Stimulated activated CD4-positive, alpha-beta T cell treated with anti-CD3 and anti-CD28 coated beads, Interleukin-2, amount 100 ng/mL, for 24 hours (primary cell): ENCODE measurements at places on chromosomes 5 and 9.

DNA sequence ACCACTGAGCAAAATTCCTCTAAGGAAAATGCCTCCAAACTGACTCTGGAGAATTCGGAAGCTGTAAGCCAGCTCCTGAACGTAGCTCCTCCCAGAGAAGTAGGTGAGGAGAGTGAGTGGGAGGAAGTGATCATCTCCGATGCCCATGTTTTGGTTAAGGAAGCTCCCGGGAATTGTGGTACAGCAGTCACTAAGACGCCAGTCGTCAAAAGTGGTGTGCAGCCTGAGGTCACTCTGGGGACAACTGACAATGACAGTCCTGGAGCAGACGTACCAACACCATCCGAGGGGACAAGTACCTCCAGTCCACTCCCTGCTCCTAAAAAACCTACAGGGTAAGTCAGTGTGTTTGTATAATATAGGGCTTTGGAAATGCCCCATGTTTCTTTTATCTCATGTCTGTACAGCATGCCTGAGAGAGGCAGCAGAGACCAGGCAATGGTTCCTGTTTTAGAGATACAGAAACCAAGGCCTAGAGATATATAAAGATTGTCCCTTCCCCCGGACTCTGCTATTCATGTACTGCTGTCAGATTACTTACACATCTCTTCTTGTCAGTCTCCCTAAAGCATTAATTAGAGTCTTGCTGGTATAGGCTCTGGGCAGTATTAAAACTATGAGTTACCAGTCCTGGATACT, 23.9 kb downstream of the HMGXB3 start:
- DNase-seq, result no peak

DNA sequence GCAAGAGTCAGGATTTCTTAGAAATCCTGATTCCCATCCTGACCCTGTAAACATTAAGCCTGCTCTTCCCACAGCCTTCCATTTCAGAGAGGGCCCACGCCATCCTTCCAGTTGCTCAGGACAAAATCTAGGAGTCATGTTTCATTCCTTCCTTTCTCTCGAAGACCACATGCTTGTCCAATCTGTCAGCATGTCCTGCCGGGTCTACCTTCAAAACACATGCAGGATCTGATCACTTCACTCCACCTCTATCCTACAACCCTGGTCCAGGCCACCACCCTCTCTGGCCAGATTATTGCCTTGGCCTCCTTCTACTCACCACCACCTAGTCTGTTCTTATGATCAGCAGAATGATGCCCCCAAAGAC, 79.8 kb downstream of the C5orf15 start:
- no peak for DNase-seq

- DNase-seq, result no peak
These were observed 80.2 kb downstream of the OSTF1 start for GRCh38 chr9:75168270-75169178.

DNA sequence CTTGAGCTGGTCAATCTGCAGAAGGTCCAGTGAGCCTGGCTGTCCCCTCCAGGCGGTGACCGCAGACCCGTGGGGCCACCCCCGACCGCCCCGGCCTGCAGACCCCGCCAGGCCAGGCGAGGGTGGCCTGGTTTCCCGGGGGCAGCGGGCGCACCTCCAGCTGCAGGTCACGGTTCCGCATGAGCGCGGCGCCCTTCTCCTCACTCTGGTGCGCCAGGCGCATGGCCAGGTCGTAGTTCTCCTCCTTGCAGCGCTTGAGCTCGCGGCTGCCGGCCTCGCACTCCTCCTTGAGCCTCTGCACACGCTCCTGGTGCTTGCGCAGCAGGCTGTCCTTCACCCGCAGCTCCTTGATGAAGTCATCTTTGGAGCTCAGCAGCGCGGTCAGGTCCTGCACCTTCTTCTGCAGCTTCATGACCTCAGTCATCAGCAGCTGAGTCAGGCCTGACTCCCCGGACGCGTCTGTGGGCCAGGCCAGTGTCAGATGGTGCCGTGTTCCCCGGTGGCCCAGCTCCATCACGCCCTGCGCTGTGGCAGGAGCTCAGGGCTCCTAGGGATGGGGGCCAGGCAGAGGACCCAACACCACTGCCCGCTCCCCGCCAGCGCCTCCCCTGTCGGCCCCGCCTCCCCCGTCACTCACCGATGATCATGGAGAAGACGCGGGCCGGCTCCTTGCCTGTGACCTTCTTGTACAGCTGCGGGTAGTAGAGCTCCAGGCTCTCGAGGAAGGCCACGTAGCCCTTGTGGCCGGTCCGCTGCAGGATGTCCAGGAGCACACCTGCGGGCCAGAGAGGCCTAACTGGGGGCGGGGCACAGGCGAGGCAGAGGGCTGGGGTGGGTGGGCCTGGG, 2.6 kb downstream of the CARD9 start:
- DNase-seq, result no peak

GRCh38 chr5:169426784-169427183, 125.8 kb upstream of the SLIT3 start:
- DNase-seq, result no peak

DNA sequence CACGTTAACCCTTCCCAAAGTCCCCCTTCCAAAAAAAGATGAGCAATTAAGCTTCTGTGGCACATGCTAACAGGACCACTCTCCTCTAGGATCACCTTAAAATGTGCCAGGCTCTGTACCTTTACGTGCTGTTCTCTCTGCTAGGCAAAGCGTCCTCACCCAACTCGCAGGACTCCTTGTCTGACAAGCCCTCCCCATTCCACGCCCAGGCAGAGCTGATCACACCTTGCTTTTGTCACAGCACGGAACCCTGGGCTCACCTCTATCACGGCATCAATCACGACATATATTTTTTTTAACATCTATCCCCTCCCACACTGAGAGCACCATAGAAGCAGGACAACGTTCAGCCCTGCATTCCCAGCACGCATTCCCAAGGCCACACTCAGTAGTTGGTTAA, 47.1 kb downstream of the CDK5RAP2 start:
- DNase-seq, result no peak

GRCh38 chr5:181134259-181134658, 3.3 kb upstream of the OR2V1 start:
- no peak for DNase-seq

- no peak for DNase-seq
These were observed 85.0 kb upstream of the MAN2A1 start for GRCh38 chr5:109604758-109605157.
